ENCODE measurements at places on chromosomes 7 and 10.

DNA sequence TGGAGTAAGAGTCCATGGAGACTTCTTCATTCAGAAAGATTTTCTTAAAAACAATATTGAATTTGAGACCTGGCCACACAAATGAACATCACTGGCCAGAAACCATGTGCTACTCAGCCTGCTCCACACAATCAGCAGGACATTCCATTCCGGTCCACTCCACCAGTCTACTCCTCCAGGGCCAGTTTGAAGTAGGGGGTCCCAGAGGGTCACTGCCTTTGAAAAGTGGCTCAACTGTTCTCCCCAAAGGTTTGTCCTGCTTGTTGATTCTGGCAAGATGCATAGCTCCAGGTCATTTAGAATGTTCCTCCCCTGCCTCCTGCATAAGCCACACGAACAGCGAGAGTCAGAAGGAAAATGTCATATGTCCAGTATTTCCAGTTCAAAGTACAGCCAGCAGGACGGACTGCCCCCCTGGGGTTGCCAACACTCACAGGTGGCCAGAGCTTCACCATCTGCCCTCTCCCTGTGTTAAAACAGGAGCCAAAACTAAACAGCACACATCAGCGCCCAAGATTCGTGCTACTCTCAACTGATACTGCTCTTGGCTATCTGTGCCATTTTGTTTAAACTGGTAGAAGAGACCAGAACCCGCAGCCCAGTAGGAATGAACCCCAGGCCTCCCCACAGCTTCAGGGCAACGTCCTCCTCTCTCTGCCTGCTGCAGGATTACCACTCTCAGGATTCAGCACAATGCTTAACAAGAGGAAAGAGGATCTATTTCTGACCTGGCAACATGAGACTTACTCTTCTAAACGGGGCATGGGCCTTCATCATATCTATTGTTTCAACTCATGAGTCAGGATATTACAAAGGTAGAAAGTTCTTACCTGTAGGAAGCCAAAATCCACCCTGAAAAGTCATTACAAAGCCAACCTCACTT lies 11.3 kb downstream of the GRB10 start:
- DNase-seq: no peak

DNA sequence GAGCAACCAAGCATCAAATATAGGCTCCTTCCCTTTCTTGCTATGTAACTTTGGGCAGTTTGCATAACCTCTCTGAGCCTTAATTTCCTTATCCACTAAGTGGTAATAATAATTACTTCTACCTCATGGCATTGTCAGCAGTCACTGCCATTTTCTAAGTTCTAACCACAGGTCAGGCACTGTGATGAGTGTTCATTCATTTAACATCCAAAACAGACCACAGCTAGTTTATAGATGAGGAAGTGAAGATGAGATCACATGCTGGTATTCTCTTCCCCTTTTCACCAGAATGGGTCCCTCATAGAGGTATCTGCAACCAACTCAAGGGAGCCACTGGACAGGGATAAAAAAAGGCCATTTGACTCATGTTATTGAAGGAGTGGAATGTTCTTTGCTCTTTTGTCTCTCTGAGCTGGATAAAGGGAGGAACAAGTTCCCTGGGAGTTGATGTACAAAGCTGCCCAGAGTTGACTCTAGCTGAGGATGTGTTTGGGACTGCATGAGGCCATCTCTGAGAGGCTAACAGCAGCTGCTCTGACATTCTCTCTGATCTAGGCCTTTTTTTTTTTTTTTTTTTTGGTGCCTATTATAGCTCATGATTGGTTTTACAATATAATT lies 65.0 kb downstream of the DNAJC12 start:
- no peak for DNase-seq

GRCh38 chr7:137987968-137988367 lies 13.9 kb downstream of the CREB3L2 start:
- DNase-seq: no peak

GRCh38 chr7:82527851-82528250 lies 84.3 kb upstream of the CACNA2D1 start:
- DNase-seq: no peak

- DNase-seq: no peak
Measured at GRCh38 chr10:110172155-110172554, 35.2 kb upstream of the MXI1 start.

- no peak for DNase-seq
Measured at GRCh38 chr10:131514454-131514853, 202.9 kb upstream of the TCERG1L start.

DNA sequence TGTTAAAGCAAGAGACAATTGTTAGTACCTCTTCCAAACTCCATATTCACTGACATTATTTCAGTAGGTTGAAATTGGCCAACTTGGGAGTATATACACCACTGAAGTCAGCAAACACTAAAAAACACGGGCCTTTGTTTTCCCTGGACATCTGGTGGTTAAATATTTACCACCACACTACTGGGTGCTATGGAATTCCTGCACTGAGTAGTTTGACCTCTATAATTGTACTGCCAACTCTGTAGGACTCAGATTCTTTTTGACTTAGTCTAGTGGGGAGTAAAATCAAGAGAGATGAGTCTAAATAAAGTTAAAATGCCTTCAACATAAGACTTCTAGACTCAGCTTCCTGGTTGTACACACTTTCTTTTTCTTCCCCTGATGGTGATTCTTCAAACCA lies 41.3 kb upstream of the TES start:
- no peak for DNase-seq

DNA sequence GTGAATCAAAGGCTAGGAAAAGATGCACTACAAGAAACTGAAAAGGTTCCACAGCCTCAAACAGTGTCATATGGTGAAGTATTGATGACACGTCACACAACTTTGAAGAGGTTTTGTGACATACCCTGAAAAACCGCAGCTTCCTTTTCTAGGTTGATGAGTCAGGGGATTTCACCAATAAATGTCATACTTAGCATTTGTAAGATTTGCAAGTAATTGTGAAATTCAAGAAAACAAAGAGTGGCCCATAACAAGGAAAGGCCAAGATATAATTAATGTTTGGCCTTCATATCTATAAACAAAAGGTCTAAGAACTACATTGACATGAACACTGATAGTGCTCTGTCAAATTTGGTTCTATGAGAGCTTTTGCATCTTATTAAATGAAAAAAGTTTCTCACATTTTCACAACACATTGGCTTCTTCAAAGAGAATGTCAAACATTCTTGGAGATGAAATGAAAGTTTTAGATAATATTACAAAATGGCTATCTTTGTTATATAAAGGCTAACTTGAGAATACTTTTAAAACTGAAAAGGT lies 62.0 kb upstream of the NAMPT start:
- DNase-seq: no peak

DNA sequence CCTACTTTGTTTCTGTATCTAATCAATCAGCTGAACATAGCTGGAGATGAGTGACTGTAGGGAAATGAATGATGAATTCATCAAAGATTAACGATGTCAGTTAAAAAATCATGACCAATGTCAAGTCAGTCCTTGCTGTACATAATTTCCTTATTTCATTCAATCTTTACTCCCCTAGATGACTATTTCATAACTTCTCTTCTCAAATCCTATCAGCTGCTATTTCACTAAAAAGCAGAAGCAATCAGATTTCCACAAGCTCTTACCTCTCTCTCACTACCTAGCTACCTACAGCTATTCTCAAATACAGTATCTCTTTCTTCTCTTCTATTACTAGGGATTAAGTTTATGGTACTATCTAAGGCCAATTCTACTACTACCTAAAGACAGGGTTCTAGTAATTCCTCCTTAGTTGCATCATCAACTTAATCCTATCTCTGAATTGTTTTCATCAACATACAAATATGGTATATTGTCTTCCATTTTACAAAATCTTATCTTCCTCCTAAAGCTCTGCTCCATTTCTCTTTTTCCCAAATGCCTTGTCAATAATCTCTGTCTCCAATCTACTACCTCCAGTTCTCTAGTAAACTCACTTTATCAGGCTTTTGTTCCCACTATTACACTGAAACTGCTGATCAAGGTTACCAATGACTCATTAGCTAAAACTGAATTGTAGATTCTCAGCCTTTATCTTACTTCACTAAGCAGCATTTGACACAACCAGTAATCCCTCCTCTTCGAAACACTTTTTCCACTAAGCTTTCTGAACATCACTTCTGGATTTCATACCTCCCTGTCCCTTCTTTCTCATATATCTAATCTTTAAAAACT lies 28.4 kb downstream of the JMJD1C start:
- no peak for DNase-seq

DNA sequence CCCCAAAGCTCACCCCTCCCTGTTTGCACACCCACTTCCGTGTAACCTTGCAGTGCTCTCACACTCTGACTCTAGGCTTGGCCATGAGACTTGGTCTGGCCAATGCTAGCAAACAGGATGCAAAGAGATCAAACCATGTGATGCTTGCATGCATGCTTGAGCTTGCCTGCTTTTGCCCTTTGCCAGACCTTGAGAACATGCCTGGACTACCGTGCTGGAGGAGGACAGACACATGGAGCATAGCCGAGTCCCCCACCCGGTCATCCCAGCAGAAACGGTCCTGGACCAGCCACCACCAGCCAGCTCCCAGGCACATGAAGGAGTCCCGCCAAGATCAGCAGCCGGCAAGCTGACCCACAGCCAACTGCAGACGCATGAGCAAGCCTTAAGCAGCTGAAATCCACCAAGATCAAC lies 23.4 kb downstream of the PYROXD2 start:
- no peak for DNase-seq

DNA sequence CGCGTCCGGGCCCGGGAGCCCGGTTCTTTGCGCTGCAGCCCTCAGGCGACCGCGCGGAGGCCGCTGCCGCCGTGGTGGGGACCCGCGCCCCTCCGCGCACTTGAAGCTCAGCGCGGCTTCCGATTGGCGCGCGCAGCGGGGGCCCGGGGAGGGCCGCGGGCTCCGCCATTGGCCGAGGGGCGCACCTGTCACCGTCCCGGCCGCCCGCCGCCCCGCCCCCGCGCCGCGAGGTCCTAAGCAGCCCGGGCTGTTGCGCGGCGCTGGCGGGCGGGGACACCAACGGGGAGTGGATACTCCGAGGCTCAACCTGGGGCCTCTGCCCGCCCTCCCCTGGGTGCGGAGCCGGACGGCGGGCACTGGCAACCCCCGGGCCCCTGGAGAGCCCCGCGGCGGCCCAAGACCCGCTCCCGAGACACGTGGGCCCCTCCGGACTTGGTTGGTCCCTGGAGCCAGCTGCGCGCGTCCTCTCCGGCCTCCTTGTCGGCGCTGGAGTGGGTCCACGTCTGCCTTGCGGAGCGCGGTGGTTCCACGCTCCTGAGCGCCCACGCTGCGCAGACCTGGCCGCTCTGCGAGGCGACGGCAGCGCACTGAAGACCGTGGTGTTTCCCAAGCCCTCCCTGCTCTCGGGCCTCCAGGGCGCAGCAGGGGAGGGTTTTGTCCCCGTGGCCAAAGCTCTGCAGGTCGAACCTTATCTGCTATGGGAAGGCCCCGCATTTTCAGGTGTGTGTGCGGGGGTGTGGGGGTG lies at the start of gene MNX1:
TSS of gene MNX1 (minus strand) at position 76 of the 745 bp plus-strand sequence. CDS start 313 bp downstream, outside the sequence.
- DNase-seq: no peak

GRCh38 chr10:125538947-125539731 lies 143.8 kb downstream of the TEX36 start:
- DNase-seq: no peak

DNA sequence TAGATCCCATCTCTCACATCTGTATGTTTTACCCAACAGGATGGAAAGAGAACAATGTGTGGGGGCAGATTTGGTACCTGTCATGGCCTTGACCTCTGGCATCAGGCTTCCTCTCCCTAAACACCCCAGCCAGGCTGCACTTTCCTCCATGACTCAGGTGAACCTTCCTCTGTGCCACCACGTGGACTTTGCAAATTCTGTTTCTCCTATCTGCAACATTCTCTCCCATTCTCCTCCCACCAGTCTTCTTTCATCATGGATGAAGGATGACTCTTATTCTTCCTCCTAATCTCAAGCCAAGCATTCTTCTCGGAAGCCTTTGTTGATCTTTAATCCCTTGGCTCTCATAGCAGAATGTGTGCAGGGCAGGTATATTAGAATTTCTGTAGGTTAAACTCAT lies 355.4 kb downstream of the KCNMA1 start:
- no peak for DNase-seq

DNA sequence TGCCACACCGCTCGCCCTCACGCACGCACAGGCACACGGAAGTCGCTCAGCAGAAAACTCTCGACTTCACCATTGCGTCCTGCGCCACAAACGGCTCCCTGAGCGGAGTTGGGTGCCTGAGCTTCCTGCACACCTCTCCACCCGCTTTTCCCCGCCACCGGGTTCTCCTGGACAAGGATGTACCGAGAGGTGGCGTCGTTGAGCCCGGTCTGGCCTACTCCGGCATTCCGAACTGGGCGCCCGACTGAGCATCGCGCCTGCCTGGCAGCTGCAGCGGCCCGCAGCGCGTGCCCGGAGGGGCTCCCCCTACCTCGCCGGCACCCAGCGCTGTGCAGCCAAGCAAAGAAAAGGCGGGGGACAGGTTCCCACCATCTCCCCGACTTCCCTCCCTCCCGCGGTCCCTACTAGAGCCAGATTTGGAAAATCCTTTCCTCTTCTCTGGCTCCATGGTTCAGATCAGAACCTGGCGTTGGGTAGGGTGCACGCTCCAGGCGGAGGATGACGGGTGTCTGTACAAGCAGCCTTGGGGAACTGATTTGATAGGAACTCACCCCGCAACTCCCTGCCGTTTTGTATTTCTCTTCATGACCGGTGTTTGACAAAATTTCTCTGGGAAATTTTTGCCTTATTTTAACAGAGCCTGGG lies 1.7 kb downstream of the SORCS3 start:
- no peak for DNase-seq

DNA sequence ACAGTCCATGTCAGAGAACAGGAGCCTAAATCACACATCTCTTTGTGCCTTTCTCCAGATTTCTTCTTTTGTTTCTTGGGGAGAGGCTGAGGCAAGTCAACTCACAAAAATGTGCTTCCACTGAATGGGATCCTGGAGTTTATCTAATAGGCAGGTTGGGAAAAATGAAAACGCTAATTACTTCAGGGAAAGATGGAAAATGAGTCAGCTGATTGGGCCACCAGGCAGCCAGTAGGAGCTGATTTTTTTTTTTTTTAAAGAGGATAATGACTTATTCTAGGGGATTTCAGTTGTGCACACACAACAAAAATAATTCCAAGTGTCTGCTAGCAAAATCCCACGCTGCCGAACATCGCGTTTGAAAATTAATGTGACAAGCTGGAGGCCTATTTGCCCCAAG lies 412.8 kb upstream of the ZMIZ1 start:
- no peak for DNase-seq

GRCh38 chr10:3210251-3210877 lies 37.8 kb upstream of the PITRM1 start:
- DNase-seq: no peak

- DNase-seq: no peak
Measured at GRCh38 chr7:125491137-125491536, 561.5 kb upstream of the POT1 start.

- no peak for DNase-seq
Measured at GRCh38 chr10:122715576-122715975, 15.9 kb upstream of the C10orf120 start.

DNA sequence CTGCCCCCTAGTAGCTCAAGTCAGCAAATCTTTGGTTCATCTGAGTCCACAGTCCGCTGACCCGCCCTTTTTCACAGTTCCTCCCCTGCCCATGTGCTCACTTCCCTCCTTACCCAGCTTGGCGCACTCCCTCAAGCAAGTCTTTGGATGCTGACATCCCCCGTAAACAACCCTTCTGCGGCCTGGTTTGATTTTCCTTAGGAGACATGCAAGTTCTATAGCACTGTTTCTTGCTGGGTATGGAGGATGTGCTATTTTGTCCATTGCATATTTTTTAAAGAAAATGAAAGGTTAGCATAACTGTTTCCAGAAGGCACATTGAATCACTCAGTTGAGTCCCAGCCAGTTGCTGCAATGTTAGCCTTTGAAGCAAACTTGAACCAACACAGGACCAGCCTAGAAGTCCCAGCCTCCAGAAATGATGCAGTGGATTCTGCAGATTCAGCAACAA lies 38.2 kb downstream of the HTRA1 start:
- no peak for DNase-seq

Data from activated naive CD4-positive, alpha-beta T cell (primary cell).